CD8-positive, alpha-beta memory T cell (primary cell): ENCODE measurements at places on chromosomes 7 and 10.

DNA sequence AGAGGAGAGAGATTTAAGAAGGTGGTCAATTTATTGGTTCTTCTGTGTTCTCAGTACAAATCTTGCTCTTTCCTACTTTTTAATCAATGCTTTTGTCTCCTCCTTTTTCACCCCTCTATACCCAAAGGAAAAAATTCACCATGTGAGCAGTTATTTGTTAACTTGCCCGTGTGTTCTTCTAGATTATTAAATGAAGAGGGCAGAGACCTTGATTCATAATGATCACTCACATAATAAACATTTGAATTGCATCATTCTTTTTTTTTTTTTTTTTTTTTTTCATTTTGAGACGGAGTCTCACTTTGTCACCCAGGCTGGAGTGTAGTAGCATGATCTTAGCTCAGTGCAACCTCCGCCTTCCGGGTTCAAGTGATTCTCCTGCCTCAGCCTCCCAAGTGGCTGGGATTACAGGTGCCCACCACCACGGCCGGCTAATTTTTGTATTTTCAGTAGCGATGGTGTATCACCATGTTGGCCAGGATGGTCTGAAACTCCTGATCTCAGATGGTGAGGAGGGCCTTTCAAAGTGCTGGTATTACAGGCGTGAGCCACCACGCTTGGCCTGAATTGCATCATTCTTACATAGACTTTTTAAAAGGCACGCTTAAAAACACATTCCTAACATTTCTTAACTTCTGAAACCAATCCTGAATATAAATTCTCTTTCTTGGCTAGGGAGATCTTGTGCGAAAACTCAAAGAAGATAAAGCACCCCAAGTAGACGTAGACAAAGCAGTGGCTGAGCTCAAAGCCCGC is 3.6 kb downstream of the GARS1 start:
- no peak for DNase-seq

DNA sequence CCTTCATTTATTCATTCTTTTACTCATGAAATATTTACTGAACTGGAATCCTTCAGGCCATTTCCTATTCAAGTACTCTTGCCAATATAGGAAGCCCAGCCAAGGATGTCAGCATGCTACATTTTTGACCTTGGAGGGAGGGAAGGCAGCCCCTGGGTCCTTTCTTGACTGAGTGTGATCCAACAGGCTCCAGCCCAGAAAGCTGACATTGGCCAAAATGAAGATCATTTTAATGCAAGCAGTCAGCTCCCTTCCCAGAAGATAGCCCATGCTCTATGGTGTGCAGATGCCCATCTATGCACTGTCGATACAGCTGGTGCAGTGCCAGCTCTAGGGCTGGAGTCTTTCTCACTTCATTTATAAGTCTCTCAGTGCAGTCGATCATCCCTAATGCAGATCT is 646.0 kb downstream of the KCNMA1 start:
- DNase-seq = no peak

DNA sequence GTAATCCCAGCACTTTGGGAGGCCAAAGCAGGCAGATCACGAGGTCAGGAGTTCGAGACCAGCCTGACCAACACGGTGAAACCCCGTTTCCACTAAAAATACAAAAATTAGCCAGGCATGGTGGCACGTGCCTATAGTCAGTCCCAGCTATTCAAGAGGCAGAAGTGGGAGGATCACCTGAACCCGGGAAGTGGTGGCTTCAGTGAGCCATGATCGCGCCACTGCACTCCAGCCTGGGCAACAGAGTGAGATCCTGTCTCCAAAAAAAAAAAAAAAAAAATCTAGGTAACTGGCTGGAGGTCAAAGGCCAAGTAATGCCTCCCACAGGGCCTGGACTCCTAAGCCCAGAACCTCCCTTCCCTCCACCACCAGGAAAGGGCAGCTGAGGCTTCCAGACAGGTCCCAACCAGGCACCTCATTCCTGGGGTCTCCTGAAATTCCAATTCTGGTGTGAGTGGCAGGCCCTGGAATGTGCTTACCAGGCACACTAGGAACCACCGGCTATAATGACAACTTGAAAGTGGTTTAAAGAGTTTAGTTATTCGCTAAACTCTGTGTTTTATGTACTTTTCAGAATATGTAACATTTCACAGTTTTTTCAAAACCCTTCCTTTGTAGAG is 86.9 kb upstream of the TNRC18 start:
- no peak for DNase-seq

- DNase-seq = no peak
Observed at GRCh38 chr7:151226560-151226874, 488 bp downstream of the ABCF2 start.

- DNase-seq = no peak
Observed at GRCh38 chr10:122555442-122555841, 5.1 kb upstream of the DMBT1 start.

DNA sequence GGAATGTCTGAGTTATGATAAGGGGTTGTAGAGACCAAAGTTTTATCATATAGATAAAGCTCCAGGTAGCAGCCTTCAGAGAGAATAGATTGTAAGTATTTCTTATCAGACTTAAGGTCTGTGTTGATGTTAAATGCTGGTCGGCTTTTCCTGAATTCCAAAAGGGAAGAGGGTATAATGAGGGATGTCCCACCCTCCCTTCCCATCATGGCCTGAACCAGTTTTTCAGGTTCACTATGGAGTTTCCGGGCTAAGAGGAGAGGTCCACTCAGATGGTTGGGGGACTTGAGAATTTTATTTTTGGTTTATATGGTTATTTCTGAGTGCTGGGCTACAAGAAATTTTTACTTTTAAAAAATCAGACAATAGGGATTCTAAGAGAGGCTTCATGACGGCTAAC is 45.2 kb downstream of the HERPUD2 start:
- no peak for DNase-seq

GRCh38 chr10:121495719-121496118 is 102.5 kb downstream of the FGFR2 start:
- no peak for DNase-seq

DNA sequence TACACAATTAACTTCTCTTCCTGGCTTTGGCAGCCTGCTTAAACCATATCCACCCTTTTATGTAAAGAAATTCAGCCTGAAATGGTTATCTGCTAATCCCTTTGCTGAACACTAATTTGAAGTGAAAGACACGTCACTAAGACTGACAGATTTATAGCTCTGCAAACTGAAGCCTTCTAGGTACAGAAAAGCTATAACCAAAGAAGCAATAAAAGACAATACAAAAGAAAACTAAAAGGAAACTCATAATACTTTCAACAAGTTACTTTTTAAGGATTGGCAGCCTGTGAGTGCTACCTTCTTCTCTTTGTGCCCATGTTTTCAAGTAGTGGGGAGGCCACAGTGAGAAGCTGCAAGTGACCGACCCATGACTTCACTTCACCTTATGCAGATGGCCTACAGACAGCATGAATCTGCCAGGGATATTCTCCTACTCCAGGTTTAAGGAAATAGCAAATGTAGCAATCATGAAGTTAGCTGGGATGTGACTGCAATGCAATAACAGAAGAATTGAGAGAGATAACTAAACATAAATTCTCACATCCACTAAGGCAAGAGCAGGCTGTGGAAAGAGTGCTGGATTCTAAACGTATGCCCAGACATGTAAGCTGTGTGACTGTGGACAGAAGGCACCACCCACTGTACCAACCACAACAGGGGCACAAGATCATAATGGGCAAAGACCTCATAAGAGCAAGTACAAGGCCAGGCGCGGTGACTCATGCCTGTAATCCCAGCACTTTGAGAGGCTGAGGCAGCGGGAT is 10.7 kb upstream of the SPOCK2 start:
- no peak for DNase-seq

DNA sequence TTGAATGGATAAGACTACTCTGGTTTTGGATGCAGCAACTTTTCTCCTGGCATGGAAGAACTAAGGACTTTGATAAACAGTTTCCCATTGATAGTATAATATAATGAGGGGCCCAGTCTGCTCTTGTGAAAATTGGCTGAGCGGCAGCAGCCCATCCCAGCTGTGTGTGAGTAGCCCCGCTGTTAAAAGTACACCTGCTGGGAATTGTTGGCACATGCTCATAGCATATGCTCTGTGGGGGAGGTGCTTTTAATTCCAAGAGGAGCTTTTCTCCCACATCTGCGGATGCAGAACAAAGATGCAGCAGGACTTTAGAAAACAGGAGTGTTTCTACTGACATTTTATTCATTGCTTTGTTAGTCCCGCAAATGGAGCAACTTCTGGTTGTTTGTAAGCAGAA is 19.0 kb downstream of the SRI start:
- DNase-seq = no peak

DNA sequence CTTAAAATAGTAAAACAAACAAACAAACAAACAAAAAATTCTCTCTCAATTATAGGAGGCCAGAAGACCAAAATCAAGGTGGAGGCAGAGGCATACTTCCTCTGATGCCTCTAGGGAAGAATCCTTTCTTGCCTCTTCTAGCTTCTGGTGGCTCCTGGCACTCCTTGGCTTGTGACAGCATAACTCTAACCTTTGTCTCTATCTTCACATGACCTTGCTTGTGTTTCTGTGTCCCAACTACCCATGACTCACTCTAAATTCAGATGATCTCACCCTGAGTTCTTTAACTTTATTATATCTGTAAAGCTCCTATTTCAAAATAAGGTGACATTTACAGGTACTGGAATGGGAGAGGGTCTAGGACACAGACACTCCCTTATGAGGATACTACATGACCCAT is 88.3 kb upstream of the ANTXRL start:
- no peak for DNase-seq

DNA sequence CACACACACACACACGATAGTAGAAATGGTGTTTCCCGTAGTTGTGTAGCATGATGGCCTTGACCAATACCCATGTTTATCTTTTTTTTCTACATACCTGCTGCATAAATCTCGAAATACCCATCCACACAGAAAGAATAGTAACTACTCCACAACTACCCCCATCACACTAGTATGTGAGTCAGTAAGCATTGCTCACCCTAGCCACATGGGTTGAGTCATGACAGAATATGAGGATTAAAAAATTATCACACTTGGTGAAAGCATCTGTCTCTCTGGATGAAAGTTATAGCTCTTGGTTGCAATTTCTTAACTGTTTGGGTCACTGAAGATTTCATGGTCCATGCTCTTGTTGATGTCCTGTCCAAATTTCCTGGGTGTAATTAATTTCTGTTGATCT is 103.4 kb upstream of the MDFIC start:
- DNase-seq = no peak

DNA sequence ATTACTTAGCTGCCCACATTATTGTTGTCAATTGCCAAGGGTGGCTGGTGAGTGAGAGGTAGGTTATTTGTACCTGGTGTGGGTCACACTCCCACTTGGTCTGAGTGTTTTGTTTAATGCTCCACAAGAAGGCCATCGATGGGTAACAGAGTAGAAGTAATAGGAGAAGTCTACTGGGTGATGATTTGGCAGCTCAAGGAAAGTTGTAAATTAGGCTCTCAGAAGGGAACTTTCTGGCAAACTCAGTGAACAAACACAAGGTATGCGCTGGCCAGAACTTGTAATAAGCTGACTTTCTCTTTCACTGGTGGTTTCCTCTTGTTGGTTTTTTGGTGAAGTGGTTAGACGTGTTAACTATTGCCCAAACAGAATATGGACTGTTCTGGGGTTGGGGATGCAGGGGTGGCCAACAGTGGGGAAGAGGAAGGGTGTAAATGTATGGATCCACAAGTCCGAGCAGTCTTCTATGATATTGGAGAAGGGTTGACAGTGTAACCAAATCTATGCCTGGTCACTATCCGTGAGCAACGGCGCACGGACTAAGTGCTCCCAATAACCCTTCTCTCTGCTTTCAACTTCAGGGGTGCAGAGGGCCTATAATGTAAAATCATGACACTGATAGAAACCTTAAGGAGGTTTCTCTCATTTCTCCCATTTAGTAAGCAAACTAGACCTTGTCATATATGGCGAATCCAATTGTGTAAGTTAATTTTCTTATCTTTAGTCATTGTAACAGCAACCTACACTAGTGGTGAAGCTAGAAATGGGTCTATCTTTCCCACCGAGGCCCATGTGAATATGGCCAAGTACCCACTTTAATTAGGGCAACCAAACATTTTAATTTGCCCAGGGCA is 212.8 kb downstream of the PTEN start:
- no peak for DNase-seq

DNA sequence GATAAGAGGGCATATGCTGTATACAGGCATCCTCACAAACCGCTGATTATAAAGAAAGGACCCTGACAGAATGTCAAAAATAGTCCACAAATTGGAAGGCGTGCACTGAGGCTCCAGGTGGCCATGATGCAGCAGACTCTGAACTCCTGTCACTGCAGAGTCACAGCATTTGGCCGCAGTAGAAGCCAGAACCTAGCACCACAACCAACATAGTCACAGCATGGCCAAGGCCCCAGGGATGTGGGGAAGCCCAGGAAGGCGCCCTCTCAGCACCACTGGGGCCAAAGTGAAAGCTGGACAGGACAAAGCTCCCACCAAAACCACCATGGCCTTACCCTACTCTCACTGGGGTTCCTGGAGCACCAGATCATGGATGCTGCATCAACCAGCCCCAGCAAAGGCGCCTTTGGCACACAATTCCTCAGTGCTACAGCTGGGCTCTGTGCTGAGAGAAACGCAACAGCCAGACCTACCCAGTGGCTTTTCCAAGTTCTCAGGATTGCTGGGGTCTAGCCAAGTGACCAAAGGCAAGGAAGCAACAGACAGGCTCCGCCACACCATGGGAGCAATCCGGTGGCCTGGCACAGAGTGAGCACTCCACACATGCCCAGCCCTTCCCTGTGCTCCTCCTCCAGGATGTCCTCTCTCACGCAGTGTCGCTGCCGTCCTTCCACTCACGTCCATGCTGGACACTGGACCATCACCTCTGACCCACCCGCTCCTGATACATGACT is 60.2 kb downstream of the STK17A start:
- no peak for DNase-seq

DNA sequence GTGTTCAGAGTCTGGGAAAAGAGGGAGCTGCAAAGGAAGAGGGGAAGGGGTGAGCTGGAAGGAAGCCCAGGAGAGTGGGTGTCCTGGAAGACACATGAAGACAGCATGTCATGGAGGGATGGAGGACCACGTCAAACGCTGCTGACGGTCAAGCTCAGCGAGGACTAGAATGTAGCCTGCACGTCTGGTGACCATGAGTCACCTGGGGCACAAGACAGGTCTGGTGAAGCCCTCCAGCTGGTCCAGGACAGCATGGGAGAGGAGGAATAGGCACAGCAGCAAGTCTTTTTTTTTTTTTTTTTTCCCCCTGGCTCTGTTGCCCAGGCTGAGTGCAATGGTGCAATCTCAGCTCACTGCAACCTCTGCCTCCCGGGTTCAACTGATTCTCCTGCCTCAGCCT is 19.6 kb upstream of the AMZ1 start:
- DNase-seq = no peak

DNA sequence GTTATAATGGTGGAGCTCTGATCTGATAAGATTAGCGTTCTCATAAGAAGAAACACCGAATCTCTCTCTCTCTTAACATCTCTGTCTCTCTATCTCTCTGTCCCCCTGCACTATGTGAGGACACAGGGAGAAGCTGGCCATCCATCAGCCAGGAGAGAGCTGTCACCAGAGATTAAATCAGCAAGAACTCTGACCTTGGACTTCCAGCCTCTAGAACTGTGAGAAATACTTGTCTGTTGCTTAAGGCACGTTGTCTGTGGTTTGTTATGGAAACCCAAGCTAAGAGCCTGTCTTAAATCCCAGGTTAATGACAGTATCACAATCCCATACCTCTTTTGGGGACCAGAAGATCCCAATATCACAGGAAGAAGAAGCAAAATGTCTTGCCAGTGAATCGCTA is 132.0 kb upstream of the AKR1E2 start:
- no peak for DNase-seq
